ENCODE measurements at places on chromosomes 6 and 20.

- ATAC-seq, result no peak
These were observed 53.6 kb upstream of the ZNF337 start for GRCh38 chr20:25750220-25750764.

DNA sequence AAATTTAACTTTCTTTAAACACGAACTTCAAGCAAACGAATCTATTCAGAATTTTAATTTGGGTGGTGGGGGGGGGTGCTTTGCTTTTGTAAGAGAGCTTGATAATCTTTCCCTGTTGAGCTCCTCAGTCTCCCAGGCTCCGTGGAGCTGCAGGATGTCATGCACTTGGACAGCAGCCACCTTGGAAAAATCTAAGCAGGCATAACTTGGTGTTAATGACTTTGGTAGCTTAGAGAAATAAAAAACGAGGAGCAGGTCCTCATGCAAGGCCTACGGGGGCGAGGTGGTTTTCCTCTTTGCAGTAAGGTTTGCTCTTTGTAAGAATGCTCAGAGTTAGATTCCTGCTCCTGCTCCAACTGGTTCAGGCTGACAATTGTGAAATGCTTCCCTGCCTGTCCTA, 102.3 kb downstream of the EDN1 start:
- ATAC-seq, result no peak

DNA sequence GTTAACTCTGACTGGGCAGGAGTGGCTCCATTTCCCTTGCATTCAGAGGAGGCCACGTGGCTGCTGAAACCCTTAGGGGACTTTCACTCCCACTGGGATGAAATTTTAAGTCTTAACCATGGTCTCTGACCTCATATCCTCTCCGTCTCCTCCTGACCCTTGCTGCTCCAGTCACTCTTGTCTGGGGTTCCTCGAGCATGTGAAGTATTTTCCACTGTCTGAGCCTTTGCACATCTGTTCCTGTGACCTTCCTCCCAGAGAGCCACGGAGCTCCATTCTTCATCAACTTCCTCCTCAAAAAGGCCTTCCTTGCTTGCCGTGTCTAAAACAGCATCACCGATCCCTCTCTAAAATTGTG, 153.0 kb upstream of the UST start:
- ATAC-seq, result no peak

DNA sequence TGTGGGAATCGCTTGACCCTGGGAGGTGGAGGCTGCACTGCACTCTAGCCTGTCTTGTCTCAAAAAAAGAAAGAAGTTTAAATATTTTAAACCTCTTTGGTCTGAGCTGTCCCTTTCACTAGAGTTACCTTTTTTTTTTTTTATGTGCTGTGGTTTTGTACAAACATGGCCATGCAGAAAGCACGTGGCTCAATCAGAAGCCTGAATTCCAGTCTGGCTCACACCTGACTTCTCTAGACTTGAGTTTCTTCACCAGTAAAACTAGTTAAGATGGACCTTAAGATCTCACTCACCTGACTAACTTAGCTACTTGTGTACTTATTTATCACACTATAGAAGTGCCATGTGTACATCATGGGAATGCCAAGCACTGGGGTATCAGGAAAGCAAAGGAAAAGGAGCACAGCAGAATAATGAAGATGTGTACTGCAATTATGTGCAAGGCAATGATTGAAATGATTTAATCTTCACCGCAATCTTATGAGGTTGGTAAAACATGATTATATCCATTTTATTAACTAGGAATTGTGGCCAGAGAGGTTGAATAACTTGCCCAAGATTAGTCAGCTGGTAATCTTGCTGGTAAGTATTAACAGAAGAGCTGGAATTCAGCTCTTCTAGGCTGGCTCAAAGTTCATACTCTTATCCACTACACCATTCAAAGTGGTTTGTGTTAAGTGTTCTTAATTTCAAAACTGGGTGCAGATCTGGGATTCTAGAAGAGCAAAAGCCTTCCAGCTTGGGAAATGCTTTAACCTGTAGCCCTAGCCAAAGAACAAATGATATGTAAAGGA, 10.7 kb downstream of the HMGN3 start:
- no peak for ATAC-seq

DNA sequence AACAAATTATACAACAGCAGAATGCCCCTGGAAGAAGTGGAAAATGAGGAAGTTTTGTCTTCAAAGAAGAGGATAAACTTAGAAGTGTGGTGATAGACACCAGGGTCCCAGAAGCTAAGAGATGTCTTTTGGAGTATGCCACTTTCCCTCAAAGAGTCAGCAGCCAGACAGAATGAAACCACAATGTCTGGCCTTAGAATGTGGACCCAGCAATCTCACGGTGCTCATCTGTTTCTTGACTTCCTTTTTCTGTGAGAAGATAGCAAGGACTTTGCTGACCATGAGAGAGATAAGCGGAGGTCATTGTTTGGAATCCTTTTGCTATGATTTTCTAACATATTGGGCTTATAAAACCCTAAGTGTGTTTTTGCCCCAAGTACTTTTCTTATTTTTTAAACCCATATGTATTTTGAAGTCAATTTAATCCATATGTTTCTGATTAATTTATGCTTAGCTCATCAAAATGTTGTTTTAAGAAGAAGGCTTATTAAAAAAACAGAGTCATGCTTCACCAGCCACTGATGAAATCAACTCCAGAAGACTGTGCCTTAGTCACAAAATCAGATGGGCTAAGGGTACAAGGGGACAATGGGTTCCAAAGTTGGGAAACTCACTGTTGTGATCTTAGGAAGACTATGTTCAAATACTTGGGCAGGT, 451.2 kb upstream of the JAG1 start:
- no peak for ATAC-seq

DNA sequence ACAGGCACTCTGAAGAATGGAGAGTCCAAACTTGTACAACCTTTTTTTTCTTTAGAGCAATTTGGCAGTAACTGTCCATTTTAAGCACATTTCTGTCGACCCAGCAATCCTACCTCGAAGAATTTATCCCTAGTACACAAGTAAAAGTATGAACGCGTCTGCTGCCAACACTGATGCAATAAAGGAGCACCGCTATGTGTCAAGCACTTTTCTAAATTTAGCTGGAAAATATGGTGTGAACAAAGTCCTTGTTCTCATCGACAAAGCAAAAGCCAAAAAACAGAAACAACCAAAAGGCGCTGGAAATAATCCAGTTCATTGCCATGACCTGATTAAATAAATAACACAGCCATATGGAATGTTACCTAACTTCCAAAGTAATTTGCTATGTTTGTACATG, 1.1 kb downstream of the DPM1 start:
- no peak for ATAC-seq
